Activated naive CD8-positive, alpha-beta T cell treated with anti-CD3 and anti-CD28 coated beads for 36 hours (primary cell): ENCODE measurements at places on chromosomes 7 and 10. TPM values are rescaled to one million over a fixed set of nuclear protein-coding genes. Genes with fewer than 3 reads are reported as not detected.

The STEAP1B gene
- not detected for total RNA-seq

The LMBR1 gene
- 50.4 TPM for total RNA-seq

The NOS3 gene
- 5.8 TPM for total RNA-seq

The C7orf33 gene
- not detected for total RNA-seq

The CYP3A4 gene
- total RNA-seq = not detected

The BMPER gene
- not detected for total RNA-seq

The SP4 gene
- 18.0 TPM for total RNA-seq

The FEZF1 gene
- not detected for total RNA-seq

The PLEKHS1 gene
- not detected for total RNA-seq

The TMEM270 gene
- not detected for total RNA-seq

The CLCN1 gene
- 0.06 TPM for total RNA-seq

The NEBL gene
- total RNA-seq = 1.2 TPM

The VENTX gene
- total RNA-seq = not detected

The KCND2 gene
- total RNA-seq = not detected

The CXCL12 gene
- total RNA-seq = not detected

The NKX2-3 gene
- total RNA-seq = not detected

The SEMA4G gene
- total RNA-seq = 0.89 TPM

The PNLIPRP2 gene
- not detected for total RNA-seq

The AGR2 gene
- total RNA-seq = not detected

The LIPN gene
- total RNA-seq = not detected

The SKIDA1 gene
- not detected for total RNA-seq

The GPRIN2 gene
- not detected for total RNA-seq

The LRRTM3 gene
- not detected for total RNA-seq

The LIPM gene
- not detected for total RNA-seq

The STEAP2 gene
- not detected for total RNA-seq

The STYXL1 gene
- 28.2 TPM for total RNA-seq

The GPR22 gene
- total RNA-seq = not detected

The SUFU gene
- 6.0 TPM for total RNA-seq

The ZNF853 gene
- 2.2 TPM for total RNA-seq

The SNX8 gene
- 48.7 TPM for total RNA-seq

The RGR gene
- total RNA-seq = not detected

The CAV2 gene
- total RNA-seq = not detected

The ELMO1 gene
- 68.0 TPM for total RNA-seq

The OR2A12 gene
- not detected for total RNA-seq

The CHST12 gene
- total RNA-seq = 3.2 TPM

The CRTAC1 gene
- total RNA-seq = not detected

The VWDE gene
- total RNA-seq = 1.5 TPM

The MLXIPL gene
- not detected for total RNA-seq

The UPF2 gene
- 35.8 TPM for total RNA-seq

The KLF14 gene
- not detected for total RNA-seq

The HIPK2 gene
- 16.1 TPM for total RNA-seq

The HTR5A gene
- total RNA-seq = not detected

The SPDYE2B gene
- not detected for total RNA-seq

The SAMD9 gene
- total RNA-seq = 16.8 TPM

The DPCD gene
- 20.4 TPM for total RNA-seq

The DGKB gene
- not detected for total RNA-seq

The CUBN gene
- total RNA-seq = 0.76 TPM

The MAGI2 gene
- total RNA-seq = 0.31 TPM

The PLAU gene
- not detected for total RNA-seq

The EPHB6 gene
- total RNA-seq = 10.0 TPM

The HOXA4 gene
- total RNA-seq = not detected

The AGBL3 gene
- 3.6 TPM for total RNA-seq

The ANK3 gene
- total RNA-seq = 1.3 TPM

The PIP gene
- total RNA-seq = not detected

The VGF gene
- total RNA-seq = not detected

The CHN2 gene
- total RNA-seq = 1.6 TPM
